Psoas muscle (tissue), 8 donors: ENCODE measurements at places on chromosomes 1 and 21. TPM values are rescaled to one million over a fixed set of nuclear protein-coding genes. Genes with fewer than 3 reads are reported as not detected.
A peak's percentile ranks its signal among the peaks of the same experiment; 100 is the strongest.

- no peaks in the 10 kb centered on the region for H3K36me3 ChIP-seq
- H3K27me3 ChIP-seq, result no peaks in the 10 kb centered on the region
- no peak for DNase-seq
- H3K4me3 ChIP-seq, result no peak overlapping the region
- H3K4me1 ChIP-seq, result no peaks in the 10 kb centered on the region
These were observed 1171.8 kb downstream of the AMY1C start for GRCh38 chr1:104921525-104921924.

DNA sequence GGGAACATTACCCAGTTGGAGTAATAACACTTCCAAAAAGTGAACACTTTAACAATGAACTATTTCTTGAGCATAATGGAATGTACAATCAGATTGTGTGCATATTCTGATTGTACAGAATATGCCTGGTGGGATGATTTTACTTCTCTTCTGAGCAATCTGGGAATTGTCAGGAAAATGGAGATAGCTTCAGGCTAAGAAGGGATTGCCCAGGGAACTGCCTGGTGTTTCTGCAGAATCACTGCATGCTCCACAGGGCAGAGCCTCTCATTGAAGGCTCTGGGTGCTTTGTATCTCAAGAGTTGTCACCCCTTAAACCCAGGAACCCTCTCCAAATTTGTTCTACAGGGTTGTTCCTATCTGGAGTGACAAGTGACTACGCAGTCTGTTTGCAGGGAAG is 51.2 kb downstream of the UTP25 start:
- no peak for DNase-seq
- no peak overlapping the region for H3K27ac ChIP-seq
- H3K36me3 ChIP-seq, result no peaks in the 10 kb centered on the region
- H3K4me3 ChIP-seq, result no peak overlapping the region
- H3K27me3 ChIP-seq, result peaks cover 15% of the 10 kb centered on the region

- H3K27ac ChIP-seq, result no peak overlapping the region
- no peaks in the 10 kb centered on the region for H3K4me1 ChIP-seq
- H3K36me3 ChIP-seq, result no peaks in the 10 kb centered on the region
- DNase-seq, result no peak
These were observed 17.8 kb downstream of the GBP6 start for GRCh38 chr1:89381618-89382017.

- H3K27ac ChIP-seq, result peak overlapping the region; percentile 56
- no peak overlapping the region for H3K4me3 ChIP-seq
- no peaks in the 10 kb centered on the region for H3K36me3 ChIP-seq
- peaks cover 13% of the 10 kb centered on the region for H3K4me1 ChIP-seq
- no peaks in the 10 kb centered on the region for H3K27me3 ChIP-seq
These were observed 14.4 kb upstream of the ERVH48-1 start for GRCh38 chr21:42939582-42940413.

DNA sequence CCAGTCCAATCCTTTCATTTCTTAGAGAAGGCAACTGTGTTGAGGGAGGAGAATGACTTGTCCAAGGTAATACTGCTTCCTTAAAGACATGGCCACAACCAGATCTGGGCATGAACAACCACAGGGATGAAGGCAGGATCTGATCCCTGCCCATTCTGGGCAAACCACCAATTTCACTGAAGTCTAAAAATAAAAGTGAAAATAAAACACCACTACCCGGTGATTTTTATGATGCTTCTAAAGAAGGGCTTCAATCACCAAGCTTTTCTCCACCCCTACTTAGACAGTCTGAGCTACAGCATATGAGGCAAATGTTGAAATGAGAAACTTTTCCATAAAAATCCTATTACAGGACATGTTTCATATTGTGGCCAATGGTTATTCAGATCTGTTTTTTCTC is 133.0 kb downstream of the PTPN14 start:
- no peaks in the 10 kb centered on the region for H3K36me3 ChIP-seq
- H3K4me3 ChIP-seq, result peak overlapping the region; percentile 11
- H3K4me1 ChIP-seq, result peaks cover 77% of the 10 kb centered on the region
- H3K27ac ChIP-seq, result peak overlapping the region; percentile 27

- H3K27ac ChIP-seq, result no peak overlapping the region
- peaks cover 13% of the 10 kb centered on the region for H3K4me1 ChIP-seq
- no peak for DNase-seq
- no peaks in the 10 kb centered on the region for H3K36me3 ChIP-seq
These were observed 11.4 kb downstream of the SAMD11 start for GRCh38 chr1:934991-935750.

GRCh38 chr1:19080721-19081120 is 124.2 kb upstream of the IFFO2 start:
- peak overlapping the region; percentile 17 for H3K27ac ChIP-seq
- peaks cover 100% of the 10 kb centered on the region for H3K36me3 ChIP-seq
- H3K4me1 ChIP-seq, result peaks cover 8% of the 10 kb centered on the region
- DNase-seq, result no peak

Gene ZSWIM5
- 0.50 TPM for total RNA-seq

Gene PLPPR5
- total RNA-seq, result not detected

Gene TACSTD2
- total RNA-seq, result 0.15 TPM

Gene REN
- total RNA-seq, result not detected

Gene LCE3D
- not detected for total RNA-seq

Gene DNASE2B
- 0.50 TPM for total RNA-seq

Gene ASPM
- total RNA-seq, result 0.17 TPM
